Stimulated activated CD8-positive, alpha-beta memory T cell treated with anti-CD3 and anti-CD28 coated beads, Interleukin-7, amount 100 ng/mL, for 1 hour (primary cell): ENCODE measurements at places on chromosomes 5 and 9.

DNA sequence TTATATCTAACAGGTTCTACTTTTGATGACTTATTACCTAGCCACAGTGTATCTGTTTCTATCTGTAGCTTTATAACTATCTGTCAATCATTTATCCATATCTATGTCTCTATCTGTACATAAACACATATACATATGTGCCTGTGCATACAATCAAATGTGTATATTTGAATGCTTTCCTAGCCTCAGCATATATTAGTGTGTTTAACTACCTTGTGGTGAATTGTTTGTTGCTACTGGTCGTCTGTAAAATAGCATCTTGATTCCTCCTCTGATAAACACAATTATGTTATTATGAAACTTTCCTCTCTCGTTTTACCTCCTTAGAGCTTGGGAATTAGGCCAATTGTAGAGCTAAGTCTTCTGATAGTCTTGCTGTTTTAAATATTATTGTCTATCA is 44.4 kb downstream of the PARP8 start:
- no peak for DNase-seq

- DNase-seq = no peak
Observed at GRCh38 chr9:126126807-126127206, 199.8 kb upstream of the MVB12B start.

- no peak for DNase-seq
Observed at GRCh38 chr9:134139081-134139480, 3.2 kb downstream of the WDR5 start.

DNA sequence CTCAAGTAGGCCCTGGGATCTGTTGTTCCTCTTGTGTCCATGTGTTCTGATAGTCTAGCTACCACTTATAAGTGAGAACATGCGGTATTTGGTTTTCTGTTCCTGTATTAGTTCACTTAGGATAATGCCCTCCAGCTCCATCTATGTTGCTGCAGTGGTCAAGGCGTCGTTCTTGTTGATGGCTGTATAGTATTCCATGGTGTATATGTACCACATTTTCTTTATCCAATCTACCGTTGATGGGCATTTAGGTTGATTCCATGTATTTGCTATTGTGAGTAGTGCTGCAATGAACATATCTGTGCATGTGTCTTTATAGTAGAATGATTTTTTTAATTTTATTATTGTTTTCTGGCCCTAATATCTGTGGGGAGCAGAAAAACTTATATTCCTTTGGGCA is 74.3 kb downstream of the MAT2B start:
- no peak for DNase-seq

DNA sequence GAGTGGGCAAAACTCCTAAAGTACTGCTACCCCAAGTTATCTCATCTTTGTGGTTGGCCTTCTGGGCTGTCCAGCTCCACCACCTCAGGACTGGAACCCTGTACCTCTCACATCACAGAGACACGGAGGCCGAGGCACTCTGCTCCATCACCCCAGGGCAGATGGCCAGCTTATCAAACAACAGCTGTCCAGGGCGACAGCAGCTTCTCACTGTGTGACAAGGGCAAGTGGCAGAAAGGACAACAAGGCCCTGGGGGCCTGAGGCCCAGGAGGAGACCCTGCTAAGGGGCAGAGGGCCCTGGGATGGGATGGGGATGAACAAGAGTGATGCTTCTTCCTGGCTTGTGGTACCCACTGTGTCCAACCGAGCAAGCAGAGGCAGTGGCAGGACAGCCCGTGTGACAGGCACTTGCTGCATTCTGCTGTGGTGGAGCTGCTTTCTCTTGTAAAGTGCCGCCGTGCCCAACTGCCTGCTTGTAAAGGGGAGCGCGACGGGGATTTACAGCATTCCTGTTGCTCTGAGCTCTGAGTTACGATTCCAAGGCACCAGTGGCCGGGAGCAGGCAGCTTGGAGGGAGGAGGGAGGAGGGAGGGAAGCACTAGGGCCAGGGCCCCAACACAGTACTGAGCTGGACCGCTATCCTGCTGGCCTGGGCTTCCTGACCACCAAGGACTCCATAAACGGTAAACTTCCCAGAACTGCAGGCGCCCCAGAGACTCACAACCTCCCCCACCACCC is 71.2 kb downstream of the SHB start:
- no peak for DNase-seq

DNA sequence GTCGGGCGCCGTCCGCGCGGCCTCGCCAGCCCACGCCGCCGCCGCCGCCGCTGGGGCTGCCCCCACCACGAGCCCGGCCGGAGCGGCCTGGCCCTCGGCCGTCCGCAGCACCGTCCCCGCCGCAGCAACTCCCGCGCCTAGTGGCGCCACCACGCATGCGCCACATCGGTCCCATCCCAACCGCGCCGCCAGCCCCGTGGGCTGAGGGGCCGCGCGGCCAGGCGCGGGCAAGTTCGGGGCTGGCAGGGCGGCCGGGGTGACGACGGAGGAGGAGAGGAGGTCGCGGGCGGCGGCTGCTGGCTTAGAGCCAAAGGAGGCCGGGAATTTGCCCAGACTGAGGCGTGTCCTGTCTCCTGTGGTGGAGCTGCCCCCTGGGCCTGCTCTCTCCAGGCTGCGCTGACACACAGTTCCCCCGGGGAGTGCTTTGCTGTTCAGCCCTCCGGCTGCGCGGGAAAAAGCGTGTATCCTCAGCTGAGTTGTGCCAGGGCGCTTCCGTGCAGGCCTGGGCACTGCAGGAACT is at the start of gene TUSC1:
Gene TUSC1, minus strand, starts transcription at position 298 of the 520 bp plus-strand sequence. Its CDS starts 132 bp downstream, at position 166.
- no peak for DNase-seq

DNA sequence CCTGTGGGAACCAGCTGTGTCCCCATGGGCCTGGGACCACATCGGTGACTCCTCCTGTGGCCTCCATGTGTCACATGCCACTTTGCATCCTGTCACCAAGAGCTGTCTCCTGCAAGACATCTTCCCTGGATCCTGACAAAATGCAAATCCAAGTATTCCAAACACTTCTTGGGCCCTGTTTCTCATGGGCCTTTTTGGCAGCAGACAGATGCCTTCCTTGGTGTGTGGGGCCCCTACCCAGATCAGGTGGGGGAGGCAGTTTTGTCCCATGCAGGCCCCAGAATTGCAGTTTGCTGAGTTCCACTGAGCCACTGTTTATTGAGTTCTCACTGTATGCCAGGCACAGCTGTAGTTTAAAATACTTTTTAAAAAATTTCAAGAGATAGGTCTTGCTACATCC is 62.5 kb upstream of the GABRP start:
- no peak for DNase-seq

GRCh38 chr5:37206736-37207135 is 42.4 kb downstream of the CPLANE1 start:
- DNase-seq = no peak

DNA sequence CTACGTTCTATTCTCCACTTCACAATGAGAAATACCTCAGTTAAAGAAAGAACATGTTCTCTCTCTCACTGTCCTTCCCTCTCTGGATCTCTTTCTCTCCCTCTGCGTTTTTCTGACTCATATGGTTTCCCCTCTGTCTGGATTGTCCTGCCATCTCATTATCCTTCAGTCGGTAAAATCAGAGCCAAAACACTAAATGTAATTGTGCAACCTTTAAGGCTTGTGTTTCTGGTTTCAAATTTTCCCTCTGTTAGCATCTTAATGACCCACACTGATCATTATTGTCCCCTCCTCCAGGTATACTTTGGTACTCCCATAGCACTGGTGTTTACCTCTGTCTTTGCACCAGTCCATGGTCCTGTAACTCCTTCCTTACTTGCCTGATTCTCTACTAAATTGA is 509.4 kb upstream of the C9orf72 start:
- no peak for DNase-seq

DNA sequence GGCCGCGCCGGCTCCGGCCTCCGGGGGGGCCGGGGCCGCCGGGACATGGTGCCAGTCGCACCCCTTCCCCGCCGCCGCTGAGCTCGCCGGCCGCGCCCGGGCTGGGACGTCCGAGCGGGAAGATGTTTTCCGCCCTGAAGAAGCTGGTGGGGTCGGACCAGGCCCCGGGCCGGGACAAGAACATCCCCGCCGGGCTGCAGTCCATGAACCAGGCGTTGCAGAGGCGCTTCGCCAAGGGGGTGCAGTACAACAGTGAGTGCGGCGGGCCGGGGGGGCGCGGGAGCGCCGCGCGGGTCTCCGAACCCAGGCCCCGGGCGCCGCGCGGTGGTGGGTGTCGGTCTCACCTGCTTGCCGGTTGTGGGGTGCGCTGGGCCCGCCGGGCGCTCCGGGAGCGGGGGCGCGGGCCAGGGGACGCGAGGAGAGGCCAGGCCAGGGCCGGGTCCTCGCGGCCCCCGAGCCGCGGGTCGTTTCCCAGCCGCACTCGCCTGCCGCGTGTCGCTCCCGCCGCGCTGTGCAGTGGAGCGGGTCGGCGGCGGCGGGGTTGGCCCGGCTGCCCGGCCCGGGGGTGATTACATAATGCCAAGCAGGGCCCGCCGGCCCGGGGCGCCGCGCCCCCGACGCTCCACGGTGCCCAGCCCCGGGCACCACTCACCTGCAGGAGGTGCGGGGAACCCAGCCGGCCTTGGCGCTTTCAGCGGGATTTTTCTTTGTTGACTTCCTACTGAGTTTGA is 492 bp downstream of the RABL6 start:
- DNase-seq = peak; percentile 14

DNA sequence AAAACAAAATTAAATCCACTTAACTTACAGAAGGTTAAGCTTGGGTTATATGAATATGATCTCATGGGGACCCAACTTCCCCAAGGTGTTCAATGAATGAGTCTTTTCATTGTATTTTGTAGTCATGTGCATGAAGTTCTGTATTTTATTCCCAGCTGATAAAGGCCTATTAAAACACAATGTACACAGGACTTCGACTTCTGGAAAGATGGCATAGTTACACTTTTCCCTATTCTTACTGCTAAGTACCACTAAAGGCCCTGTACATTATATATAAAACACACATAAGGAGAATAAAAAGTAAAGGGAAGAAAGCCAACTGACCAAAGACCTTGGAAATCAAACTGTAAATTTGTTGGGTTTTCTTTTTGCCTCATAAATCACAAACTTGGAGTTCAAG is 222.4 kb downstream of the SAXO1 start:
- DNase-seq = no peak

DNA sequence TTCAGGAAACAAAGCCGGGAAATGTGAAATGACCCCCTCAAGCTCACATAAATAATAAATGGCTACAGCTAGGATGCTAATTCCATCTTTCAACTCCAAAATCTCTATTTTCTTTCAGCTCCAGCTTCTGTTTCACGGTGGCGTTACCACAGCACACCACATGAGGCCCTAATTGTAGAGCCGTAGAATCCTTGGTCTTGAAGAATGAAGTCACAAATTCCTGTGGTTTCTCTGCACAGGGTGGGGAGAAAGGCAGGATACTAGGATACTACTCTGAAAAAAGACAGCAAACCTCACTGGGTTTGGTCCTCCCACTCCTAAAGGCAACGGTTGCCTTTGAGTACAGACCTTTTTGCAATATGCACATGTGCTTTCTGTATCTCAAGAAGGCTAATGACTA is 13.9 kb upstream of the RARS1 start:
- DNase-seq = no peak

- DNase-seq = peak; percentile 30
Observed at GRCh38 chr5:157603333-157604190, 28.0 kb upstream of the ADAM19 start.

- DNase-seq = no peak
Observed at GRCh38 chr5:127386557-127386956, 96.0 kb downstream of the MEGF10 start.

- no peak for DNase-seq
Observed at GRCh38 chr5:125276096-125276495, 529.7 kb upstream of the ZNF608 start.

- peak; percentile 63 for DNase-seq
Observed at GRCh38 chr9:127578952-127579853, 32.9 kb upstream of the STXBP1 start.

- no peak for DNase-seq
Observed at GRCh38 chr5:171657473-171657872, 128.1 kb upstream of the SMIM23 start.

DNA sequence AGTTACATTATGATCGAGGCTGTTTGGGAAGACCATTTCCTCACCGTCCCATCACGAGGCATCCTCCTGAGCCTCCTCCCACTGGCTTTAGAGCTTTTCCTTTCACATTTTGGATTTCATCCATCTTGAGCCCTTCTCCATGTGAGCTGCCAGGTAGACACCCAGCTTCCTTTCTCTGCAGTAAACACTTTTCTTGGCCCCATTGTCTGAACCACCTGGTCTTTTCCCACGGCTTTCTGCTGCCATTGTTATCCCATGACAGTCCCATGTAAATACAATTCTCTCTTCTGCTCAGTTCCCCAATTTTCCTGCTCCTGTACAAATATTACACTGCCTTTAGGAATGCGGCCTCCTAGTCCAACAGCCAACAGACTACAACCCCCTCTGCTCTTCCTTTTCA is 24.1 kb downstream of the UBE2QL1 start:
- DNase-seq = no peak

DNA sequence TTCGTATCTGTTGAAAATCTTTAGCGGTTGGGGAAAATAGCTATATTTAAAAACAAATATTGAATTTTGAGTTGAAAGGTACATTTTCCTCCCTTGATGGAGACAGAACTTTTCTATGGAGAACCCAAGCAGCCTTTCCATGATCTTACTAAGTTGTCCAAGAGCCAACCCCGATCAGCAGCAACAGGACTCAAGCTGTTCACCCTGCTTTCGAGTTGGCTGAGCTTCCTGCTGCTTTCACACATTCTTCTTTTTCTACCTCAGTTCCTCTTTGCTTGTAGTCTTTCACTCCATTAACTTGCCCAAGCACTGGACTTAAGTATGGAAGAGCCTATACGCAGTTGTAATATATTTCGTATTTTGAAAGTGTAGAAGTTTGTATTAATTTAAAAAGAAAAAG is 59.4 kb downstream of the IL6ST start:
- no peak for DNase-seq

DNA sequence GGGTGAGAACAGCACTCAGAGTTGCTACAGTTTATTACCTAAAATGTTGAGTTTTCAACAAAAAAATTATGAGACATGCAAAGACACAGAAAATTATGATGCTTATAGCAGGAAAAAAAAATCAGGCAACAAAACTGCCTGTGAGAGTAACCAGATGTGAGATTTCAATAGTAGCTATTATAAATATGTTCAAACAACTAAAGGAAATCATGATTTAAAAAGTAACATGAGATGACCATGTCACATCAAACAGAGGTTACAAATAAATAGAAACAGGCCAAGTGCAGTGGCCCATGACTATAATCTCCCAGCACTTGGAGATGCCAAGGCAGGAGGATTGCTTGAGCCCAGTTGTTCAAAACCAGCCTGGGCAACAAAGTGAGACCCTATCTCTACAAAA is 12.1 kb upstream of the RIMOC1 start:
- DNase-seq = no peak
